Activated CD8-positive, alpha-beta memory T cell treated with anti-CD3 and anti-CD28 coated beads, Interleukin-2, amount 50 U/mL, for 48 hours (primary cell): ENCODE measurements at places on chromosomes 2 and 18.
A peak's percentile ranks its signal among the peaks of the same experiment; 100 is the strongest.

- no peak for DNase-seq
Observed at GRCh38 chr18:34771958-34772357, 61.9 kb downstream of the DTNA start.

- no peak for DNase-seq
Observed at GRCh38 chr2:72090271-72090720, 57.4 kb downstream of the CYP26B1 start.

- no peak for DNase-seq
Observed at GRCh38 chr2:602571-603359, 74.4 kb downstream of the TMEM18 start.

GRCh38 chr18:7383002-7383980, 152.4 kb downstream of the LRRC30 start:
- DNase-seq = no peak

GRCh38 chr2:217410681-217410960, 550.8 kb upstream of the TNP1 start:
- no peak for DNase-seq

- no peak for DNase-seq
Observed at GRCh38 chr18:5857180-5857579, 38.1 kb downstream of the TMEM200C start.

- no peak for DNase-seq
Observed at GRCh38 chr2:216110620-216111019, 1.5 kb downstream of the XRCC5 start.

DNA sequence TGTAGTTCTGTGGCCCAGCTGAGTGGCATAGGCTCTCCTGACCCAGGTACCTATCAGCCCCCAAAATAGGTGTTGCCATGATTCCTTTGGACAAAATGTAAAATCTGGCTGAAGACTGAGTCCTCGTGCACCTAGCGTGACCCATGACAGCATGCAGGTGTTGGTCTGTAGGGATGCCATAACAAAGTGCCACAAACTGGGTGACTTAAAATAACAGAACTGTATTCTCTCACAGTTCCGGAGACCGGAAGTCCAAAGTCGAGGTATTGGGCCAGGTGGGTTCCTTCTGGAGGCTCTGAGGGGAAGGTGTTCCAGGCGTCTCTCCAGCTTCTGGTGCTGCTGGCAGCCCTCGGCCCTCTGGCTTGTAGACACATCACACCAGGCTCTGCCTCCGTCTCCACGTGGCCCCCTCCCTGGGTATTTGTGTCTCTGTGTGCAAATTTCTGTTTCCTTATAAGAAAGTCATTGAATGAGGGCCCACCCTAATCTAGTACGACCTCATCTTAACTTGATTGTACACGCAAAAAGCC, 34.5 kb downstream of the LRRFIP1 start:
- no peak for DNase-seq

DNA sequence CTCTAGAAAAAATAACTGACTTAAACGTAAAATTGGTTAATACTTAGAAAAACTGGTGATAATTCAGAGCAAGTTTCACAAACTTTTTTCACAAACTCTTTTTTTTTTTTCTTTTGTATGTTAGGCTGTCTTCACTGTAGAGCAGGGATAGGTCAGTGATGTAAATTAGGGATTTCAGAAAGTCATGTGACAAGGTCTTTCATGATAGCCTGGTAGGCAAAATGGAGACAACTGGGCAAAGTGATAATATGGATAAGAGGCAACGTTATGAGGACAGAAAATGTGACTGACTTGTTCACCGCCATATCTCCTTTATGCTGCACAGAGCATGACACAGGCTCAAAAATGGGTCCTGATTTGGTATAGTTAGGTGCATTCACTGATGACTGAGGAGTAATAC, 39.4 kb upstream of the BBS5 start:
- no peak for DNase-seq

DNA sequence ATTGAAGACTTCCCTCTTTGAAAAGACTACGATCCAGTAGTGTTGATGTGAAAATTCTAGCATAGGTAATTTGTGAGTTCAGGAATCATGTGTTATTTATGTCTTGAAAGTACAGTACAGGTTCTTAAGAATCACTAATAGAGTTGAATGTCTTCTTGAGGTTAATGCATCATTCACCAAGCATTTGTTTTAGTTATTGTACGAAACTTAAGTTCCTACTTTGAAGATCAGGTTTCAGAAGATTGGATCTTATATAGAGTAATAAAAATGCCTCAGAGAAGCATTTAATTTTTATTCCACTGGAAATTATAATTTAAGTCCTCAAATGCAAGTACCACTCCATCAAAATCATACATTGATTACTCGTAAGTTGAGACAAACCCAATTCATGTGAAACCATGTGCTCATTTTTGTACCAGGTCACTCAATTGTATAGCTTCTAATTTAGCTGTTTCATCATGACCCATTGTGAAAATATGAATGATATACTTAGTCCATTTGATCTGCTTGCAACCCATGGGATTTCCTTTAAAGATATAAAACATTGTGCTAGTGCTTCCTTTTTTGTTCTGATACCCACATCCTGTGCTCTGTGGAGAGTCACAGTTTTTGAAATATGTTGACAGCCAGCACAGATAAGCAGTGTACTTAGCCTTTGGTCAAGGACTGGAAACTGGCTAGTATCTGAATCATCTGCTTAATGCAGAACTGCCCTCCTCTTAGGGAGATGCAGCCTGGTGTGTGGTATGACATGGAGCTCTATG, 22.5 kb upstream of the RAB27B start:
- DNase-seq = no peak

GRCh38 chr2:147594038-147594437, 250.8 kb upstream of the ACVR2A start:
- no peak for DNase-seq

DNA sequence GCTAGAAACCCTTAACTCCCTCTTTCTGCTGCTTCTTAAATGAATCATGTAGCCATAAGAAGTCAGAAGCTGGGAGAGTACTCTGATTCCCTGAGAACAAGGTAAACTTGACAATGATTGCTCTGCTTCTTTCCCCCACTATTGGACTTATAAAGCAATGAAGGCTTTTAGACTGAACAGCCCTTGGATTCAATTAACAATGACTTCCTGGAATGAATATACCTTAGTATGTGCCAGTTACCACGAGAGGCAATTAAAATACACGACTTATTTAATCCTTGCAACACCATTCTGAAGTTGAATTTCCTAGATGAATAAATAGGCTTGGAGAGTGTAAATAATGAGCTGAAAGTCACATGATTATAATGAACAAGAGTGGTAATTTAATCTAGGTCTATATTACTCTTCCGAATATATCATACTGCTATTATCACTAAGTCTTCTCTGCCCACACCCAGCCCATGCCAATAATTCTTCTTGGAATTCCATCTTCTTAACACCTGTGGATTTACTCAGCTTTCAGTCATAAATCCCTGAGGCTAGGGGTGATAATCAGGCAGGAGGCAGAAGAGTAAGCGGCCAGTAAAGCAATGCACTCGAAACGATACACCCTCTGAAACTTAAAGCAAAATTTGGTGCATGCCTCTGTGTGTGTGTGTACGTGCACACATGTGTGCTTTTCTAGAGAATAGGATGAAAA, 170.2 kb downstream of the ATAD2B start:
- DNase-seq = no peak

- no peak for DNase-seq
Observed at GRCh38 chr18:7990670-7991069, 423.6 kb downstream of the PTPRM start.

- no peak for DNase-seq
Observed at GRCh38 chr2:42256505-42256904, 87.4 kb downstream of the EML4 start.

DNA sequence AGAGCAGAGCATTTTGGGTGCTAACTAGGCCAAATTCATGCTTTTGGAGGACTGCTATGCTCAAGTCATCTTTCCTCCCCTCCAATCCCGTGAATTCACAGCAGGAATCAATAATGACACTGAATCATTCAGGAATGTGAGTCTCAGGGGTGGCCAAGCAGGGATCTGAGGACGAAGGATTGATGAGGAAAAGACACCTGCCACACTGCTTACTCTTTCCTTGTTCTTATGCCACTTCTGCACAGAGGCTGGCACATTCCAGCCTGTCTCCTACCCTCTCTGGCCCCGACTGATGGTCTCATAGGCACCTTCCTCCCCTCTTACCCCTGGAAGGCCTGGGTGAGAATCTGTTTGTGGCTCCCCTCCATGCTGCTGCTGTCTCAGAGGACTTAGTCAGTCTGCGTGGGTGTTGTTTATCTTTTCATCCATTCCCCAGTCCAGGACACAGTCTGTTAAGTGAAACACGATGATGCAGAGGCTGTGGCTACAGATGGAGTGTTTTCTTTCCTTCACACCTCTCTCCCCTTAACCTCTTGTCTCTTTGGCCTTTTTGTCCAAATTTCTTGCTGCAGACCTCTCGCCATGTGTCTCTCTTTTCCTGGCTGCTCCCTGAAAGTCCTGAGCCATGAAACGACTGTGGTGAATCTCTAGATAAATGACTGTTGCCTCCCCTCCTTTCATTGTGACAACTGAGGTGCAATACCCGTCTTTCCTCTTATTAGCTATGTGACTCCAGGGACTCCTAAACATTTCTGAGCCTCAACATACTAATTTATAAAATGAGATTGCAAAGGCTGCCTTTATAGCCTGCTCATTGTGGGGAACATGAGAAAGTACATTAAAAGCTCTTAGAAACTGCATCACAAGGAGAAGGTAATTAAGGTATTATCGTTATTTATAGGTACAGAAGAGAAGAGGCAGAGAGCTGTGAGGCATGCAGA, 86.9 kb downstream of the RDH14 start:
- DNase-seq = no peak

DNA sequence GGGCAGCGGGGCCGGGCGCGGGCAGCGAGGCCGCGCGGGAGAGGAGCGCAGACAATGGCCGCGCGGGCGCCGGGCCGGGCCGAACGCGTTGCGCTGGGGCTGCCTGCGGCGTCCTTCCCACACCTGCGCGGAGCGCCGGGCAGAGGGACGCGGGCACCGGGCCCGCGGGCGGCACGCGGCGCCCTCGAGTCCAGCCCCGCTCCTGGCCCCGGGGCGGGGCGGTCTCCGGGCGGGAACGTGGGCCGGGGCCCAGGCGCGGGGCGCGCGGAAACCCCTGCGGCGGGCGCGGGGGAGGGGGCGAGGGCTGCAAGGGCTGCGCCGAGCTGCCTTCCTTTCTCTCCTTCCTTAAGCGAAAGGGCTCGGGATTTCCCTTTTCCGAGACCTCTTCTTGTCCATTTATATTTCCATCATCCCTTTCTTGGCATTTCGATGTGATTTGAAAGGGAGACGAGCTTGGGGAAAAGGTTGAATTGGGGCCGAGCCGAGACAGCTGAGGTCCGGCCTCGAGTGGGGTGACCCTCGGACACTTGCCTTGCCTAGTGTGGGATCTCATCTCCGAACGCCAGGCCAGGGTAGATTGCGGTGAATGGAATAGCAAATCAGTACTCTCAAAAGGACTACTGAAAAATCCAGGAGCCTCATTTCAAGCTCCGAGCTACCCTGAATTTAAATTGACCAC, 676 bp downstream of the KLHL23 start:
- DNase-seq = peak; percentile 61

DNA sequence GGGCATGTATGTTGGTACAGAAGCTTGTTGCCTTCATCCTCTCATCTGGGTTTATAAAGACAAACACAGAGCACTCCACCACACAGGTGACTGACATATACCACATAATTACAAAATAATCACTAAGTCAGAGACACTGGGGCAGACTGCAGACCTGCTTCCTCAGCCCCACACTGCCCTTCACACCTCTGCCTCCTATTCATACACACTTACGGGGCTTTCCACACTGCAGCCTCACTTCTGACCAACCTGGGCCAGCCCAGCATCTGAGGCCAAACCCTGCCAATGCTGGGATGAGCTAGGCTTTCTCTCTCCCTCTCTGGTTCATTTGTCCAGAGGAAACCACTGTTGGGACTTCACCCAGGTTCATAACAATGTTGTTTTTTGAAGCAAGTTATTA, 4.5 kb downstream of the EMX1 start:
- no peak for DNase-seq

GRCh38 chr2:200922439-200922838, 33.3 kb downstream of the NIF3L1 start:
- DNase-seq = no peak

DNA sequence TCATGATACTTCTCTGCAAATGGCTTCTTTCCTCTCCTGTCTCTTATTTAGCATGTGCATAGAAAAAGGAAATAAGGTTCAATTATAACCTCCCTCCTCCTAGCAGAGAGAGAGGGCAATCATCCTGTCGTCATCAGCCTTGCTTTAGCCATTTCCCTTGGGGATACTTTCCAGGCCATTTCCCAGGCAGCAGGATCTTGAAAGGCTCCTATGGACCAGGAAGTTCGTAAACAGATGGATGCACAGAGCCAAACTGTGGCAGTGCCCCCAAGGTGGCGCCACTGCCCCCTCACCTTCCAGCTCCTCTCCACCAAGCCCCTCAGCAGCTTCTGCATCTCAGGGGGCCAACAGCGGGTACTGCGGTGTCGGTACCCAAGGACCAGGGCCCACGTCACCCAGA, 157.4 kb downstream of the DTNA start:
- no peak for DNase-seq

- DNase-seq = no peak
Observed at GRCh38 chr2:56195563-56195962, 11.8 kb downstream of the CCDC85A start.

DNA sequence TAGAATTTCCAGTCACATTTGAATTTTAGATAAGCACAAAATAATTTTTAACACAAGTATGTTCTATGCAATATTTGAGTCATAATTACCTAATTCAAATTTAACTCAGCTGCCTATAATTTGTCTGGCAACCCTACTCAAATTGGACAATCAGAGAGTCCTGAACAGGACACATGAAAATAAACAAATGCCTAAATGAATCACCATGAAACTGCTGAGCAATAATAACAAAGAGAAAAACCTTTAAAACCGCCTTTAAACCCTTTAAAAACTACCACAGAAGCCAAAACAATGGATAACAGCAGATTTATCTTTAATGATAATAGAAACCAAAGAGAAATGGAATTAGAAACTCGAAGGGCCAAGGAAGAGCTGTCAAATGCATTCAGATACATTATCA, 39.5 kb downstream of the ARL4C start:
- DNase-seq = no peak

DNA sequence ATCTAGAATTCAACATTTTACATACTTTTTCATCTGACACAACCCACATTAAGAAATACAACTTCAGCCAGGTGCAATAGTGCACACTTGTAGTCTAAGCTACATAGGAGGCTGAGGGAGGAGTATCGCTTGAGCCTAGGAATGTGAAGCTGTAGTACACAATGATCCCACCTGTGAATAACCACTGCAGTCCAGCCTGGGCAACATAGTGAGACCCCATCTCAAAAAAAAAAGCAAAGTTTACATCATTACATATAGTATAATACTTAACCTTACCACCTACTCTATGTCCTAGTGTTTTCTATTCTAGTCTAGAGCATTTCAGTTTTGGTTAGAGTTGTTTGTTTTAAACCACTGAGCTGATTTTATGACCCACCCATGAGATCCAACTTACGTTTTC, 86.5 kb upstream of the FAM117B start:
- no peak for DNase-seq

- no peak for DNase-seq
Observed at GRCh38 chr2:37343537-37344434, 644 bp upstream of the QPCT start.
